ENCODE measurements at places on chromosomes 12 and 14.

DNA sequence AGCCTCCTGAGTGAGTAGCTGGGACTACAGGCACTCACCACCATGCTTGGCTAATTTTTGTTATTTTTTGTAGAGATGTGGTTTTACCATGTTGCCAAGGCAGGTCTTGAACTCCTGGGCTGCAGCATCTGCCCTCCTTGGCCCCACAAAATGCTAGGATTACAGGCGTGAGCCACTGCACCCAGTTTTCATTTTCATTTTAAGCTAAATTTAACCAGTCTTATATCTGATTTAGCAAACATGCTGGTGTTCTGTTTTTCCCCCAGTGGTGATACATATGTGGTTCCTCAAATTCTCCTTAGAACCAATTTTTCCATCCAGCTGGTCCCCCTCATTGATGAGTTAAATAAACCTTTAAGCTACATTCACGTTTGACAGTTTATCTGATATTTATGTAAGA lies 43.8 kb upstream of the BICD1 start:
- DNase-seq, result peak; percentile 5

- no peak for DNase-seq
Measured at GRCh38 chr14:54209511-54210250, 187.1 kb upstream of the CDKN3 start.

DNA sequence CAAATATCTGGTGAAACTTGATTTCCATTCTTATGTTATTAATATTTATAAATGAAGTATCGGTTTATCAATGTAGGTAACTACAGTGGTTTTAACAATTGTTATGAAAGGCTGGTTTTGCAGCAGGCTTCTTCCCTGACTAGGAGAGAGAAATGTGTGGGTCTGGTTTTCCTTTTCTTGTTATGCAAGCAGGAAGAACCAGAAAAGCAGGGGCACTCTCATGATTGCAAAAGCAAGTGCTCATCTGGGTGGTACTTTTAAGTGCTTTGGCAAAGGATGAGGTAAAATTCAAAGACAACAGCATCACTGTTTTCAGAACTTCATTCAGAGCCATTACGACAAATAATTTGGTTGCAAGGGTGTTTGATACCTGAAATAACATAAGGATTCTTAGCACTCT lies 105.6 kb downstream of the PTPRO start:
- no peak for DNase-seq

DNA sequence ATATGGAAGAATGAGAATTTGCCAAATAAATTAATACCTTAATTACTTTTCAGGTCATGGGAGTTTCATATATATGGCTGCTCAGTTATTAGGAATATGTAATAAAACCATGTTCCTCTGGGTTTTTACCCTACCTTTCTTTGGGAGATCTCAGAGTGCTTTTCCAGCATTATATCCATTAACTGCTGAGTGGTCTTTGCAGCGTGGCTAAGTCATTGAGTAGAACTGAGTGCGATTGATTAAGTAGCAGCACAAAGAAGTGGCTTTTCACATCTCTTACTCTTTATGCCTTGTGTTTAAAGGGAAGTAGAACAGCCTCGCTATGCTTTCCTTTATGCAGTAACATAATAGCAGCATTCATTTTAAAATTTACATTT lies 340.1 kb downstream of the SNAPC1 start:
- DNase-seq, result no peak

- DNase-seq, result no peak
Measured at GRCh38 chr14:76499399-76499798, 123.5 kb downstream of the ESRRB start.

- peak; percentile 56 for DNase-seq
Measured at GRCh38 chr12:64740646-64741045, 18.6 kb downstream of the GNS start.

- DNase-seq, result no peak
Measured at GRCh38 chr12:27511031-27511722, 12.8 kb upstream of the PPFIBP1 start.

DNA sequence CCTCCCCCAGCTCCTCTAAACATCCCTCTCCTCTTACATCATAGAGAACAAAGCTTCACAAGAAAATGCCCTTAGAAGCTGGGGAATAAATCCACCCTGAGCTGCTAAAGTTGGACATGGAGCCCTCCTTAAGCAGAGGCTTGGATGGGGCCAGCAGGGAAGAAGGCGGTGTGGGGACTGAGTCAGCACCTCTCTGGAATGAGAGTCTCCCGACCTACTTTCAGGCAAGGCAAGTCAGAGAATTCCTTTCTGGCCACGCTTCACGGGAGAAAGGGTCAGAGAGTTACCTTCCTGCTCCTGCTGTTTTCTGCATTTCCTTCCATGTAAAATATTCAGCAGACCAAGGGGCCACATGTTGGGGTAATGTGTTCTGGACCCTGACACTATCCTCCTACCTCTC lies 113.3 kb upstream of the PRB2 start:
- no peak for DNase-seq

DNA sequence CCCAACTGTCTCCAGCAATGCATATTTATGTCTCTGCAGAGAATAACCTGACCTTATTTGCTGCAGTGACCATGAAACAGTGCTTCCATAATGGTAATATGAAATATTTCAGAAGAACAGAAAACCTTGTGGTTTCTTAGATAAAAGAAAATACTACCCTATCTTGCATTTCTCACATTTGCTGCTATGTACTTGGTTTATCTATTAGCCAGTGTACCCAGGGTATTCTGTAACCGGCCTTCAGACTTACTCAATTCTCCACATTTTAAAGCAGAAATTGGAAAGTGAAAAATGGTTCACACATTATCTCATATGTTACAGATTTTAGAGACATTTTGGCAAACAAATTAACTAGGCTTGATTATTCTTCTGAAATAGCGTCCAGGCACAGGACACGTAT lies 57.9 kb upstream of the CCDC91 start:
- DNase-seq, result no peak

DNA sequence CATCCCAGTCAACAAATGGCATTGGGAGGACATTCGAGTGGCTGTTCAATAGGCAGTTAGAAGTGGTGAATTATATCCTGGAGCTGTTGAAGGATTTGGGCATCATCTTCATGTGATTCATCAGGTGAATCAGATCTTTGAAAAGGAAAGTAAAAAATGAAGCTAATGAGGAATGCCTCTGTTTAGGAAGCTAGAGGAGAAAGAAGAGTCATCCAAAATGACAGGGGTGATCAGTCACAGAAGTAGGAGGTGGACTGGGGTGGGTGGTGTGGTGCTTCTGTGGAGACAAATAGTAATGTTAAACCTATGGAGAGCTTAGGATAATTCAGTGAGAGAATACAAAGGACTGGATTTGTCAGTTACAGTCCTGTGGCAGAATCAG lies 32.7 kb downstream of the DIP2B start:
- no peak for DNase-seq

- no peak for DNase-seq
Measured at GRCh38 chr14:82911930-82912329, 1378.3 kb upstream of the SEL1L start.

GRCh38 chr12:13251521-13251920 lies 55.0 kb downstream of the EMP1 start:
- no peak for DNase-seq

- DNase-seq, result no peak
Measured at GRCh38 chr14:27727251-27727770, 1039.3 kb upstream of the FOXG1 start.

DNA sequence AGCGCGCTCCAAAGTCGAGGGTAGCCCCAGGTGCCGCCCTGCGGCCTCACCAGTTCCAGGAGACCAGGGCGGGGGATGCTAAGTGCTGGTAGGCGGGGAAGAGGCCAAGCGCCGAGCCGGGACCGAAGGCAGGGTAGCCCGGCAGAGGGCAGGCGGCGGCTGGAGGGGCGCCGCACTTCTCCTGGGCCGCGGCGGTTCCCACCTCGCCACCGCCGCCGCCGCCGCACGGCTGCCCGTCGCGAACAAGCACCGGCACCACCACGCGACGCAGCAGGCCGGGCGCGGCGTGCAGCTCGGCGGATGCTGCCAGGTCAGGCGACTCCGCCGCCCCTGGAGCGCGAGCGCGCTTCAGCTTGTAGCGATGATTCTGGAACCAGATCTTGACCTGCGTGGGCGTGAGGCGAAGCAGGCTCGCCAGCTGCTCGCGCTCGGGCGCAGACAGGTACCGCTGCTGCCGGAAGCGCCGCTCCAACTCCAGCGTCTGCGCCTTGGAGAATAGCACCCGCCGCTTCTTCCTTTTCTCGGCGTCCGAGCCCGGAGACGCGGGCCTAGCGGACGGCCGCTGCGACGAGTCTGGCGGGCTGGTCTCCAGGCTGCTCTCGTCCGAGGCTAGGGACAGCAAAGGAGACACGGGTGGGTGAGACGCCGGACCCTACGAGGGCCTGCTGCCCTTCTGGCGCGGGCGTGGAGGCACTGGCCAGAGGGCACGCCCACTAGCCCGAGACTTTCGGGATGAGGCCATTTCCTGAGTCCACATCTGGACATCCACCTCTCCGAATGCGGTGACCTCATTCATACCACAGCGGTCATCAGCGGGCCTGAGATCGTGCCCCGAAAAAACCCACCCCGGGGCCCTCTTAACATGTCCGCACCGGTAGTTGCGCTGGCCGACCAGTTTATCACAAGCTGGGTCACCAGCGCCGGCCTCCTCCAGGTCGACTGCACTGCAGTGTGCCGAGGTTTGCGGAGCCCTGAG lies 1.3 kb downstream of the NKX2-8 start:
- DNase-seq, result no peak

- DNase-seq, result no peak
Measured at GRCh38 chr14:65282896-65283253, 129.7 kb upstream of the FUT8 start.

GRCh38 chr14:98278800-98279199 lies 993.2 kb downstream of the BCL11B start:
- DNase-seq, result no peak

DNA sequence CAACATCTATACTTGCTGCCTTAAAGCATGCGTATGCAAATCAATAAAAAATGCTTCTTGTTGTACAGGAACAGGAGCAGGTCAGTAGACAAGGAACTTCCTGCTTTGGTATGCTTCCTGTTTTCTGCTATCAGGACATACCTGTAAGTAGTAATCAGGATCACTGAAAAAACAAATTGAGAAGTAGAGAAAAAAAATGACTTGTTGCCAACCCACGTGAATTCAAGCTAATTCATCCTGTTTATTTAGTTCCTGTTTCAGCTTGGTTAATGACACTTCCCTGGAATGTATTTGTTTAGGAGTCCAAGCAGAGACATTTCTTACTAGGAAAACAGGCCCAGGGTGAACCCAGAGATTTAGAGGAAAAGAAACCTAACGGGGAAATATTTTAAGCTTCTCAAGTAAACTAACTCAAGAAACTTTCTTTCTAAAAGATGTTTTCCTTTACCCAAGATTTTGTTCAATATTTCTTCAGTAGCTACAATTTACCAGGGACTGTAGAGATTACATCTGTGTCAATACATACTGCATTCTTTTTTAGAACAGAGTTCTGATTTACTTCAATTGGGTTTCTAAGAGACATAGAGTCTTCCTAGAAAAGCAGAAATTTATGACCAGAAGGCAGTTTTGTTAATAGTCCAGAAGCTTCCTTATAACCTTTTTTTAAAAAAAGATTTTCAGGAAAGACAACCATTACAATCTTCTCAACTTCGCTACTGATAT lies 124.2 kb downstream of the PAWR start:
- DNase-seq, result no peak

GRCh38 chr14:34872822-34873588 lies 2.2 kb downstream of the BAZ1A start:
- peak; percentile 51 for DNase-seq

- DNase-seq, result peak; percentile 63
Measured at GRCh38 chr14:66477567-66477966, 8.6 kb upstream of the CCDC196 start.

DNA sequence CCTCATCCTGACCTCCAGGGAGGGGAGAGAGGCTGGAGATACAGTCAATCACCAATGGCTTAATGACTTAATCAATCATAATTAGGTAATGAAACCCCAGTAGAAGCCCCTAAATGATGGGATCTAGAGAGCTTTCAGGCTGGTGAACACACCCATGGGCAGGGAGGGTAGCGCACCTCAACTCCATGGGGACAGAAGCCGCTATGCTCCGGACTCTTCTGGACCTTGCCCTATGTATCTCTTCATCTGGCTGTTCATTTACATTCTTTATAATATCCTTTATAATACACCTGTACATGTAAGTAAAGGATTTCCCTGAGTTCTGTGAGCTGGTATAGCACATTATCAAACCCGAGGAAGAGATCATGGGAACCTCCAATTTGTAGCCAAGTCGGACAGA lies 205.9 kb downstream of the STXBP6 start:
- no peak for DNase-seq

DNA sequence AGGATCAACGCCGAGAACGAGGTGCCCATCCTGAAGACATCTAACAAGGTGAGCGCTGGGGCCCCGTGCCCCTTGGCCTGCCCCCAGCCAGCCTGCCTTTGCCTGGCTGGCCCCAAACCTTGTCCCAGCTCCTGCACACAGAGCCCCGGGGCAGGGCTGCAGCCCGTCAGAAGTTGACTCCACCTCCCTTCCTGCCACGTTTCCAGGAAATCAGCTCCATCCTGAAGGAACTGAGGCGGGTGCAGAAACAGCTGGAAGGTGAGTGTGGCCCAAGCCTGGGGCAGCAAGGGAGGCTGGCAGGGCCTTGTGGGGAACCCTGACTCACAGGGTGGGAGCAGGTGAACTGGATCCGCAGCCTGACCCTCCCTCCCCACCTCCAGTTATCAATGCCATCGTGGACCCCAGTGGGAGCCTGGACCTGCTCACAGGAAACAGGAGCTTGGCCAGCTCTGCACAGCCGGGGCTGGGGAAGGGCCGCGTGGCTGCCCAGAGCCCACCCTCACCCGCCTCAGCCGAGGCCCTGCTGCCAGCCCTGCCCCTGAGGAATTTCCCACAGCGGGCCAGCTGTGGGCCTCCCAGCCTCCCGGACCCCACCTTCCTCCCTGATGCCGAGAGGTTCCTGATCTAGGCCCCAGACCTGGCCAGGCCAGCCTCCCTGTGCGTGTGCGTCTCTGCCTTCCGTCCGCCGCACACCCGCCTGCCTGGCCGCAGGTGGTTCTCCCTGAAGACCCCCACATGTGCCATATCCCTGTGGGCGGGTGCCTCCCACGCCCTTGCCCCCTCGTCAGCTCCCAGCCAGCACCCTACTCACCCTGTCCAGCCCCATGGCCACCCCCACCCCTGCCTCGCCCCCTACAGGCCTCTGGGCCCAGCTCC lies 29.5 kb downstream of the CEP170B start:
- no peak for DNase-seq

GRCh38 chr12:25200703-25201102 lies 5.7 kb downstream of the ETFRF1 start:
- DNase-seq, result no peak
